ENCODE measurements at places on chromosomes 5 and 9.
A peak's percentile ranks its signal among the peaks of the same experiment; 100 is the strongest.

DNA sequence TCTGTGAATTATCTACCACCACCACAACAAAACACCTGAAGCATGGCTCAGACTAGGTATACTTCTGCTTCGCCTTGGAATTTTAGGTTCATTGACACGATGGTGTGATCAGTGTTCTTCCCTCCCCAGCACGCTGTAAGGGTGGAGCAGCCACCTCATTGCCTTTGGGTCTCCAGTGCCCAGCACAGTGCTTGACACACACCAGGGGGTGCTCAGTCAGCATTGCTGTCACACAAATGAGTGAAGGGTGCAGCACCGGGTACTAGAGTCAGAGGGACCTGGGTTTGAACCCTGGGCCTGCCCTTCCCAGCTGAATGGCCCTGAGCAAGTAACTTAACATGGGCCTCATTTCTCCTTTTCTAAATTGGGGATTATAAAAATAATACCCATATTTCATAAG, 9.9 kb upstream of the ANGPTL2 start:
- DNase-seq, result no peak

GRCh38 chr5:157718519-157718918, 12.7 kb upstream of the THG1L start:
- peak; percentile 22 for DNase-seq

DNA sequence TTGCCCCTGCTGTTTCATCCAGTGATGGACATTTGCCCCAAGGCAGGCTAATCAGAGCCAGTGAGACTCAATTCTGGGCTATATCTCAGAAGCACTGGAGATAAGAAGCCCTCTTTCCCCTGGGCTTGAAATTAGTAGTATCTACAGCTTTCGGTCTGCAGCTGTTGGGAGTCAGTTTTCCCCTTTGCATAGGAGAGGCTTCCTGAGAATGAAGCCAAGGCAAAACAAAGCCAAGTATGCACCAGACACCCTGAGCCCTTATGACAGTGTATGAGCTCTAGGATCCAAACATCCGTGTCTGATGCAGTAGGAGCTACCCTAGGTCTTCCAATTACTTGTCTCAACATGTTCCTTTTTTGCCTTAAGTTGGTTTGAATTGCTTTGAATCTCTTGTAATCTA, 79.2 kb upstream of the PANK3 start:
- DNase-seq, result no peak

DNA sequence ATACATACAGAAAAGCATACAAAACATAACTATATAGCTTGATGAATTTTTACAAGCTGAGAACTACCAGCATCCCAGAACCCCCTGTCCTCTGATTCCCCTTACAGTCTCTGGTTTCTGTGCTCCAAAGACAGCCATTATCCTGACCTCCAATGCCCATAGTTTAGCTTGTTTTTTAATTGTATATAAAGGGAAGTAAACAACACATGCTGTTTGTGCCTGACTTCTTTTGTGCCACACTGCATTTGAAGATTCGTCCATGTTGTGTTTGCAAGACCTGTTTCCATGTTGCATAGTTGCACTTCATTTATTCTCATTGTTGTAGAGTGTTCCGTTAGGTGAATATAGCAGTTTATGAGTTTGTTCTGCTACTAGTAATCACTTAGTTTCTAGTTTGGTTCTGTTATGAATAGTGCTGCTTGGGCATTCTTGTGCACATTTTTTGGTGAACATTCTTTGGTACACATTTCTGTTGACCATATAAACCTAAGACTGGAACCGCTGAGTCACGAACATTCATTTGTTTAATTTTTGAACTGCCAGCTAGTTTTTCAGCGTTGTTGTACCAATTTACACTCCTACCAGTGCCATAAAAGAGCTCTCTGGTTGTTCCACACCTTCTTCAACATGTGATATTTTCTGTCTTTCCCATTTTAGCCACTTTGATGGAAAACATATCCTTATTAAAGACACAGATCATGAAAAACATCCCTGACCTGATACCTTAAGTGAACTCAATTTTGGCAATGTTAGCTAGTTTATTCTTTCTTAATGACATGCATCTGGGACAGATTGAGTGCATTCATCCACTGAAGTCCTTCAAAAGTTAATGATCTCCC, 78.1 kb upstream of the ANXA1 start:
- DNase-seq, result no peak

DNA sequence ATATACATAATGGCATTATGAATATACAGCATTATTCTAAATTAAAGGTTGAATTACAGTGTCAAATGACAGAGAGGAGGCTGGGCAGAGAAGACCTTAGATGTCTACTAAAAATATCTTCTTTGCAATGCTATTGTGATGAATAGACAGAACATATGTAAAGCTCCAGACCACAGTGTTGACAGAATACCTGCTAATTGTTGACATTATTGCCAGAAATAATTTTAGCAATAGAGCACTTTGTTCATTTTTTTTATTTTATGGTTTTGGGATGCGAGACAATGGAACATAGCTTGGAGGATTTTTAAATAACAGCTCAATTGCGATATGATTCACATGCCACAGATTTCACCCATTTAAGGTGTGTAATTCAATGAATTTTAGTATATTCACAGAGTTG, 508.8 kb downstream of the PSAT1 start:
- no peak for DNase-seq

- DNase-seq, result no peak
These were observed 11.8 kb downstream of the NREP start for GRCh38 chr5:111745075-111745739.

DNA sequence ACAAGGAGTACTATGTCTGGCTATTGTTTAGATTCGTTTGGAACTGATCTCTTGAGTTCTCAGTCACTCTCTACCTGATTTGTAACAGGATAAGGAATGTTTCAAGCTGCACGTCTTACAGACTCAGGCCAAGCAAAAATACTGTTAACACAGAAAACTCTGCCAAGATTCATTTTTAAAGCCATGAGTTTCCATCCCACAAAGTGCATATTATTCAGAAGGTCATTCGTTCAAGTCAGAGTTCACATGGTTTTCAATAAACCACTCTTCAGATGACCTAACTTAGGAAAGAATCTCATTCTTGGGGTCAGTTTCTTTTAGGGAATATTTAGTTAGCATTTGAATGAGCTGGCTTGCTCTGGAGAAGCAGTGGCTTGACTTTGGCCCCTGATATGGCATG, 49.3 kb downstream of the F2R start:
- no peak for DNase-seq

DNA sequence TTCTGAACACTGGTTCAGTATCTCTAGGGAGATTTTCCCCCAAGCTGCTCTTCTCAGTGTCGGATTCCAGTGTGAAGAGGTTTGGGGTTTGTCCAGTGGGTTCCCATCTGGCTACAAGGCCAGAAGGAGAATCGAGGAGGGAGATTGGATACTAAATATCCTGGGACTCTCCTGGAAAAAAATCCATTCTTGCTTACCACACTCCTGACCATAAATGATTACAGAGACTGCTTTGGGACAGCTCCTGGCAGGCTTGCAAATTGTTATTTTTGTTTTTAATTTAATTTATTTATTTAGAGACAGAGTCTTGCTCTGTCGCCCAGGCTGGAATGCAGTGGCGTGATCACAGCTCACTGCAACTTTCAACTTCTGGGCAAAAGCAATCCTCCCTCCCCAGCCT, 4.7 kb upstream of the SUSD1 start:
- DNase-seq, result no peak

GRCh38 chr9:105206496-105206820, 38.0 kb upstream of the SLC44A1 start:
- DNase-seq, result no peak

- no peak for DNase-seq
These were observed 668.4 kb upstream of the FAM174A start for GRCh38 chr5:99866740-99867139.

- no peak for DNase-seq
These were observed 41.2 kb upstream of the SPRY4 start for GRCh38 chr5:142366007-142366406.

DNA sequence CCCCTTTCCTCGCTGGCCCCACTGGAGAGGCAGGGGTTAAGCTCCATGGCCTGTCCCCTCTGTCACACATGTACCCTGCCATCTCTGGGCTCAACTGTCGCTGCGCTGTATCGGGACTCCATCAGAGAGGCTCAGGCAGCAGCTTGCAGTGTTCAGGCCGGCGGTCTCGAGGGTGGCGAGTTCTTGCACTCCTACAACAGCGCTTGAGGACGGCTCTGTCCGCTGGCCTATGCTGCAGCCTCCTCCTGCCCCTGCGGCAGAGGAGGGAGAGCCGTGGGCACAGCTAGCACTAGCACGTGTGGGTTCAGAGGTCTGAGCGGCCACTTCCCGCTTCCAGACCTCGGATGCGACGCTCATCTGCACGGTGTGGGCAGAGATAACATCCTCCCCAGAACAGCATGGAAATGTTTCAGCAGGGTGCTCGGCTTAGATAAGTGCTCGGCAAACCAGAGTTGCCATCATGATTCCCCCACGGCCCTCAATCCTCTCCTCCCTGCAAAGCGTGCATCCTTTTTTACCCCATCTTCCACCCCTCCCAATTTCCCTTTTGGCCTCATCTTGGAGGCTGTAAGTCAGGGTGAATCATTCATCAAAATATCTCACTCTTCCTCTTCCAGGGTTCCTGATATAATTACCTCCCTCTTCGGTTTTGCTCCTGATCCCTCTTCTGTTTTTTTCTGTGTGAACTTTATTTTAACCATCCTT, 41.9 kb upstream of the FUBP3 start:
- DNase-seq, result no peak

DNA sequence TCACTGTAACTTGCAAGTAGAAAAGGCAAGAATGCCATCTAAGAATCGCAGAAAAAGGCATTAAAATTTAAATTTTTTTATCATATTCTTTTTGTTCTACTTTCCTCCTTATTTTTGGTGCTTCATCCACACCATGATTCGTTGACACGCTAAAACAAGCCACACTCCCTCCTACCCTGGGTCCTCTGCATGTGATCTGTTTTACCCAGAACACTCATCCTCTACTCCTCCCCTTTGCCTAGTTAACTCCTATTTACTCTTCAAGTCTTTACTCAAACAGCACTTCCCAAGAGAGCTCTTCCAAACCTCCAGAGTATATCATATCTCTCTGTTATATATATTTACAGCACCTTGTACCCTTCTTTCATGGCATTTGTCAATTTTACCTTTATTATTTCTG, 61.4 kb upstream of the SRP19 start:
- DNase-seq, result no peak

DNA sequence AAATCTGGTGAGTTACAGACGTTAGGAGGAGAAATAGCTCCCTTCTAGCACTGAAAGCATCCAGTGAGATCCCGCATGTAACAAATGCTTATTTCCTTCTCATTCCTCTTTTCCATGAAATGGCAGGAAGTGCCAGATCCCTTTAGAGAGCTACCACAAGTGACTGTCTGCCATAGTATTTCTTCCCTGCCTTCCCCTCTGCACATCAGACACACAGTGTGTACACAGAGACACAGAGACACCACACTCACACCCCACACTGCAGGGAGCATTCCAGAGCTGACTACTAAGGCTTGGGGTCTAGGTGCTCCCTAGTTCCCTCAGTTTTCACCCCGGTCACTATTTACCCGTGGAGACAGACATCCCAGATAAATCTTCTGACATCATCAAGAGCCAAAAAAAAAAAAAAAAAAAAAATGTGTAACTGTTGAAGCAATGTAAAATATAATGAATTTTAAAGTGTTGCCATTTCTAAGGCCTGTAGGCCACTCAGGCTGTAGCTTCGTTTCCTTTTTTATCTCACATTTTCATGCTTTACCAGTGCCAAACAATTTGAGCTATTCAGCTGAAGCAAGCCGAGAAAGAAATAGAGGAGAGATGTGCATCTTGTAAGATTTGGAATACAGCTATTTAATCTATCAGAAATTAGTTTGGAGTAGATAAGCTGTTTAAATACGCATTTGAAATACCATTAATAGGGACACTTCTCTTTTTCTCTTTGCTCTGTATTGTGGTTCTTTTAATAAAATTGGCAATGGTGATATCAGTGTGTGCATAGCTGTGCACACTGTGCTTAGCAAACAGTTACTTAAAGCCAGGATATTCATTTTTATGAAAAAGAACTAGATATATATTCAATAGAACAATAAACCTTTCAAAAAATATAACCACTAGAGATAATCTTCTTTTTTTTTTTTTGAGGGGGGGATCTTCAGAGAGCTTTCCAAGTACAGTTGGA, 405.5 kb downstream of the PDE4D start:
- DNase-seq, result no peak

- peak; percentile 86 for DNase-seq
These were observed 43.4 kb upstream of the EXOC3 start for GRCh38 chr5:399296-400281.

DNA sequence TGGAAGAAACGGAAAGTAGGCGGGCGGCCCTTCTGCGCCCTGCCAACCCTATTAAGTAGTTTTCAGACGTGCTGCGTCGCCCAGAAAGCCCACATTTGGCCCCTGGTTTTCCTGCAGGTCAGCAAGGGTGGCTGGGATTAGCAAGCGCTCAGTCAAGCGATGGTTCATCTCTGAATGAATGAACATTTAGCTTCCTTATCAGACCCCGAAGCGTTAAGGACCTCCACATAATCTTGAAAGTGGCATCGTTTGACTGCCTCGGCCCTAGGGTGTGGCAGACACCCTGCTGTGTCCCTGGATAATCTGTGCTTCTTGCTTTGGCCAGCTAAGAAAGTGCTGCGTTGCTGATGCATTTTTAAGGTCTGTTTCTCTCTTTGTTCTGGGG, 684 bp downstream of the TOR1B start:
- no peak for DNase-seq

DNA sequence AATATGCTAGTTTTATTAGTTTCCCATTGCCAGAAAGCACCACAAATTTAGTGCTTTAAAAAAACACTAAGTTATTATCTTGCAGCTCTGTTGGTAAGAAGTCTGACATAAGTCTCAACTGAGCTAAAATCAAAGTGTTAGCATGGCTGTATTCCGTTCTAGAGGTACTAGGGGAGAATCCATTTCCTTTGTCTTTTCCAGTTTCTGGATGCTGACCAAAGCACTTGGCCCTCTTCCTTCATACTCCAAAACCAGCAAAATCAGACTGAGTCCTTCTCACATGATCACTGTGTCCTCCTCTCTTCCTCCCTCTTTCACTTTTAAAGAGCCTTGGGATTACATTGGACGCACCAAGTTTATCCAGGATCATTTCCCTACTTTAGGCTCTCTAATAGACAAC, 9.5 kb downstream of the CDH18 start:
- DNase-seq, result no peak

DNA sequence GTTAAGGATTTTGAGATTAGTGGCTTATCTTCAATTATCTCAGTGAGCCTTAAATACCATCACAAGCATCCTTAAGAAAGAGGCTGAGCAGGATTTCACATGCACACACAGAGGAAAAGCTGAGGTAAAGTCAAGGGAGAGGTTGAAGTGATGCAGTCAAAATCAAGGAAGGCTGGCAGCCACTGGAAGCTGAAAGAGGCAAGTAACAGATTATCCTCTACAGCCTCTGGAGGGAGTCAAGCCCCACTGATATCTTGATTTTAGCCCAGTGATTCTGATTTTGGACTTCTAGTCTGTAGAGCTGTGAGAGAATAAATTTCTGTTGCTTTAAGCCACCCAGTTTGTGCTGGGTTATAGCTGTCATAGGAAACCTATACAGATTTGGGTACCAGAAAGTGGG, 80.1 kb downstream of the ANKRD31 start:
- no peak for DNase-seq

GRCh38 chr9:74770508-74771261, 117.0 kb downstream of the TRPM6 start:
- DNase-seq, result no peak
